ENCODE measurements at places on chromosomes 3 and 15.

DNA sequence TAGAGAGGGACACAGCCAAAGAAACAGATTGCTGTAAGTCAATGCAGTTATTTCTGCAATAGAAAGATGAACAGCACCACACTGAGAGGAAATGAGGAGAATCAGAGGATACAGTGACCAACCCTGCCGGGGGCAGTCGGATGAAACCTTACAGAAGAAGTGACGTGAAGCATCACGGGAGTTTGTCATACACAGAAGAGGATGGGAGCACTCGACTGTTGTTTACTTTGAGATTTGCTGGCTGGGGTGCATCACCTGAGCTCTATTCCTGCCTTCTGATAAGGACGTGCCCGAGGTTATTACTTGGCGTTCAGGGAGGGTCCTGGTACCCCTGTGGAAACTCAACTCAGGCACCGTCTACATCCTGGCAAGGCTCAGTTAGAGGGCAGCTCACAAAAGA is 45.4 kb downstream of the MAGEF1 start:
- no peak overlapping the region for H3K4me3 ChIP-seq
- DNase-seq: no peak
- H3K27ac ChIP-seq: no peak overlapping the region
- peaks cover 2% of the 10 kb centered on the region for H3K27me3 ChIP-seq

DNA sequence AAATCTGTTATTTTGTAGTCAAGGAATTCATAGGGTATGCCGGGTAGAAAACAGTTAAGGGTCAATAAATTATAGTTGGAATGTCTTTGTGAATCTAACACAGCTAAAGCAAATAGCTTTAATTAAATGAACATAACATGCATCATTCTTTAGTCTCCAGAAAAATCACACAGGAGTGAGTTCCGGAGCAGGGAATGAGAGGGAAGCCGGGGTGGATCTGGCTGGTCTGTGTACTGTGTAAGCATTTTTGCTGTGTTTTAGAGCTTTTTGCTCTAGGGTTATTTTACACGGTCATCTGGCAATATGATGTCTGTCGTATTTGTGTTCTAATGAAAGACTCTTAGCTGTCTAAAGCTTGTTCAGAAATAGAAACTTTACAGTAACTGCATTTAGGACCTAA is 57.5 kb downstream of the MED12L start:
- no peaks in the 10 kb centered on the region for H3K36me3 ChIP-seq
- DNase-seq: no peak
- no peak overlapping the region for H3K27ac ChIP-seq
- H3K27me3 ChIP-seq: no peaks in the 10 kb centered on the region
- H3K4me1 ChIP-seq: peaks cover 13% of the 10 kb centered on the region

GRCh38 chr3:169295912-169296570 is 367.5 kb downstream of the MECOM start:
- no peak for DNase-seq
- no peaks in the 10 kb centered on the region for H3K4me1 ChIP-seq
- H3K27me3 ChIP-seq: no peaks in the 10 kb centered on the region
- no peak overlapping the region for H3K4me3 ChIP-seq
- H3K36me3 ChIP-seq: no peaks in the 10 kb centered on the region
- no peak overlapping the region for H3K27ac ChIP-seq

- H3K36me3 ChIP-seq: no peaks in the 10 kb centered on the region
- no peak for DNase-seq
- peaks cover 11% of the 10 kb centered on the region for H3K4me1 ChIP-seq
- no peak overlapping the region for H3K27ac ChIP-seq
These were observed 298 bp downstream of the BCL2L10 start for GRCh38 chr15:52112203-52112750.

DNA sequence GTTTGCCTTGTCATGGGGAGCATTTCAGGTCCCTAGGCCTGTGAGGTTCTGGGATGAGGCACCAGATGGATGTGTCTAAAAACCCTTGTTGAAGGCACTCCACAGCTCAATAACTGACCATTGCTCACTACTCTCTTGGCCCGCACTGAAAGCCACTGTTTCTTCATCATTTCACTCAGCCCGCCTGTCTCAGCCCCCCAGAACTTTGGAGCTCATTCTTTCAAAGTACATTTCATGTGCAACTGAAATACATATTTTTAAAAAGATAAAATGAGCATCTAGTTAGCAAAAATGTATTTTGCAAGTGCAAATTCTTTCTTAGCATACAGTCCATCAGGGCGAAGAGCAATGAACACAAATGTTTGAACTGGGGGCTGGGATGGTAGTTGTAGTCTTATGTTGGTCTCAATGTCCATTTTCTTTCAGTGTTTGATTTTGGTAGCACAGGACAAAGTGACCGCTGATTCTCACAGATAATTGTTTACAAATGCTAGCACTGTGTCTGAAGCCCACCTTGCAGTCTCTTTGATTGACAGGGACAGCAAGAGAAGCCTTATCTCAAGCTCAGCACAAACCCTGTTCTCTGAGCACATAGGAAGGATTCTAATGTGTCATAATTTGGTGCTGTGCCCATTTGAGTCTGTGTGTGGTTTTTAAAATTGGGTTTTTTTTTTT is 19.6 kb downstream of the HEMK1 start:
- no peak overlapping the region for H3K4me3 ChIP-seq
- DNase-seq: no peak
- H3K27me3 ChIP-seq: no peaks in the 10 kb centered on the region
- peaks cover 71% of the 10 kb centered on the region for H3K4me1 ChIP-seq
- peak overlapping the region; percentile 72 for H3K27ac ChIP-seq
- H3K36me3 ChIP-seq: no peaks in the 10 kb centered on the region

GRCh38 chr3:7506606-7507180 is 645.8 kb downstream of the GRM7 start:
- no peak for DNase-seq
- no peaks in the 10 kb centered on the region for H3K36me3 ChIP-seq
- H3K27ac ChIP-seq: no peak overlapping the region
- H3K4me3 ChIP-seq: no peak overlapping the region
- no peaks in the 10 kb centered on the region for H3K27me3 ChIP-seq
- H3K4me1 ChIP-seq: no peaks in the 10 kb centered on the region

DNA sequence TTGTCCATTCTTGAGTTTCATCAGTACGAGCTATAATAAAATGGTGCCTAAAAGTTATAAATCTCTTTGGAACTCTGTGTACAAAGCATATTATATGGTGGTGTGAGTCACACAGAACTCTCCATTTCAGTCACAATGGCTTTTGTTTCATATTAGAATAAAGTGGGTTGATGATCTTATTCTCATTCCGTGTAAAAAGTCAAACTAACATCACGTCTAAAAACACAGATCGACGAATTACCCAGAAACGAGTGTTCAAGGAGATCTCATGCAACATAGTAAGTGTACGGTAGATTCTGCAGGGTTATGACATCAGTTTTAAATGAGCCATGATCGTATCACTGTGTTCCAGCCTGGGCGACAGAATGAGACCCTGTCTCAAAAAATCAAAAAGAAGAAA is 122.4 kb downstream of the FOXP1 start:
- H3K27ac ChIP-seq: no peak overlapping the region
- H3K4me3 ChIP-seq: no peak overlapping the region
- no peaks in the 10 kb centered on the region for H3K36me3 ChIP-seq
- DNase-seq: no peak

DNA sequence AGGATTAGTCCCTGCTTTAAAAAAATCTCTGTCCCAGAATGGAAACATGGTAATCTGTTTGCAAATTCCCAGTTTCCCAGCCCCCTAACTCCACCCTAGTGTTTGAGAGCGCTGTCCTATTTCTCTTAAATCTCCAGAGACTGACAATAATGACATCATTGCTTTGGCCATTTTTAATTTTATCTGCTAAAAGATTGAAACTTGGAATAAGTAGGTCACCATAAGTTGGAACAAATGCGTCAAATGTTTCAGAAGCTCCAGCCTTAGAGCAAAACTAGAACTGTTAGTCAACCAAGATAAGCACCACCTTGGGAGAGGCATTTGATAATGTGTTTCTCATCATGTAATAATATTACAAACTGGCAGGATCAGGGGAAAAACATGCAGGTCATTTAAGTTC is 25.7 kb upstream of the MB21D2 start:
- H3K36me3 ChIP-seq: no peaks in the 10 kb centered on the region
- H3K4me3 ChIP-seq: peak overlapping the region; percentile 7
- peak overlapping the region; percentile 5 for H3K27ac ChIP-seq
- no peak for DNase-seq

- H3K27me3 ChIP-seq: no peaks in the 10 kb centered on the region
- H3K36me3 ChIP-seq: no peaks in the 10 kb centered on the region
- H3K4me3 ChIP-seq: no peak overlapping the region
- H3K27ac ChIP-seq: no peak overlapping the region
- H3K4me1 ChIP-seq: no peaks in the 10 kb centered on the region
These were observed 8.3 kb downstream of the MAPKBP1 start for GRCh38 chr15:41782371-41783282.

- H3K36me3 ChIP-seq: no peaks in the 10 kb centered on the region
- no peak overlapping the region for H3K4me3 ChIP-seq
- no peak overlapping the region for H3K27ac ChIP-seq
- peaks cover 8% of the 10 kb centered on the region for H3K4me1 ChIP-seq
- no peak for DNase-seq
These were observed 129.5 kb upstream of the STT3B start for GRCh38 chr3:31403197-31403596.

GRCh38 chr3:128488991-128489673 is 3.9 kb downstream of the GATA2 start:
- no peaks in the 10 kb centered on the region for H3K36me3 ChIP-seq
- peaks cover 10% of the 10 kb centered on the region for H3K4me1 ChIP-seq
- H3K27me3 ChIP-seq: peaks cover 90% of the 10 kb centered on the region

- H3K36me3 ChIP-seq: peaks cover 88% of the 10 kb centered on the region
- no peaks in the 10 kb centered on the region for H3K27me3 ChIP-seq
- no peak for DNase-seq
- no peak overlapping the region for H3K4me3 ChIP-seq
These were observed 14.2 kb upstream of the SNX22 start for GRCh38 chr15:64137226-64137833.

- no peaks in the 10 kb centered on the region for H3K27me3 ChIP-seq
- H3K4me3 ChIP-seq: no peak overlapping the region
- H3K4me1 ChIP-seq: peaks cover 23% of the 10 kb centered on the region
- no peak overlapping the region for H3K27ac ChIP-seq
- no peaks in the 10 kb centered on the region for H3K36me3 ChIP-seq
- no peak for DNase-seq
These were observed 647.1 kb downstream of the NTRK3 start for GRCh38 chr15:87609474-87609873.

- H3K27ac ChIP-seq: no peak overlapping the region
- DNase-seq: no peak
- no peaks in the 10 kb centered on the region for H3K36me3 ChIP-seq
- H3K4me3 ChIP-seq: no peak overlapping the region
- peaks cover 41% of the 10 kb centered on the region for H3K27me3 ChIP-seq
These were observed 1.8 kb downstream of the CAMKV start for GRCh38 chr3:49867871-49868321.

GRCh38 chr15:78732634-78733033 is 78.6 kb downstream of the ADAMTS7 start:
- H3K4me3 ChIP-seq: no peak overlapping the region
- DNase-seq: no peak
- no peaks in the 10 kb centered on the region for H3K27me3 ChIP-seq
- no peaks in the 10 kb centered on the region for H3K36me3 ChIP-seq

All from heart right ventricle (tissue), 16 donors.